ENCODE measurements at places on chromosomes 12 and 14.

- DNase-seq: no peak
Observed at GRCh38 chr12:123522164-123522563, 11.4 kb downstream of the RILPL1 start.

DNA sequence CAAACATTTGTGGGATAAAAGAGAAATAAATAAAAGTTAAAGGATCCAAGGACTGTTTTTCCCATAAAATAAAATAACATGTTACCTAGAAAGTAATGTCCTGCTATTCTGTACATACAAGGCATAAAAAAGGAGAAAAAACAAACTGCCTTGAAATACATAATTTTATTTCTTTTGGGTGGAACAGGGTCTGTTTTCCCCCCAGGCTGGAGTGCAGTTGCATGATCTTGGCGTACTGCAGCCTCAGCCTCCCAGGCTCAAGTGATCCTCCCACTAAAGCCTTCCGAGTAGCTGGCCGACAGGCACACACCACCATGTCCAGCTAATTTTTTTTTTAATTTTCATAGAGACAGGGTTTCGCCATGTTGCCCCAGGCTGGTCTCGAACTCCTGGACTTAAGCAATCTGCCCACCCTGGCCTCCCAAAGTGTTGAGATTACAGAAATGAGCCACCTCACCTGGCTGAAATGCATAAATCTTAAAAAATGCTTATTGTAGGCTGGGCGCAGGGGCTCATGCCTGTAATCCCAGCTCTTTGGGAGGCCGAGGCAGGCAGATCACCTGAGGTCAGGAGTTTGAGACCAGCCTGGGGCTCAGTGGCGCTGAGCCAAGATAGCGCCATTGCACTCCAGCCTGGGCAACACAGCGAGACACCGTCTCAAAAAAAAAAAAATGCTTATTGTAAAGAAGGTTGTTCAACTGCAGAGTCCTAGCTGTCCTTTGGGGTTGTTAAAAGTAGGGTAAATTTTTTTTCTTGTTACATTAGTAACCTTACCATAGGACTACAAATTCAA lies 4.1 kb upstream of the TUBA1C start:
- DNase-seq: no peak

DNA sequence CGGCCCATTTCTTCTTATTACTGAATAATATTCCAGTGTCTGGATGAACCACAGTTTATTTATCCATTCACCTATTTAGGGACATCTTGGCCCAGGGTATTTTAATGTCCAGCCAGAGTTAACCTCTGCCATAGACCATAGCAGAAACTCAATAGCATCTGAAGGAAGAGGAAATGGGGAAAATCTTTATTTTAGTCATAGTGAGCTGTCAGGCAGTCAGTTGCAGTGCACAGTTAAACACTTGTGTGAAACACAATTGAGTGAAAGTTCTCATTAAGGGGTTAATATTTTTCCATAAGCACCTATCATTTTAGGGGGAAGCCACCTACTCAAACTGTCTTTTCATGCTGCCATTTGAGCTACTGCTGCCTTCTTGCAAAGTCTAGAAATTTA lies 197.3 kb upstream of the PPFIA2 start:
- no peak for DNase-seq

- no peak for DNase-seq
Observed at GRCh38 chr14:58873228-58873953, 235.6 kb downstream of the DACT1 start.

DNA sequence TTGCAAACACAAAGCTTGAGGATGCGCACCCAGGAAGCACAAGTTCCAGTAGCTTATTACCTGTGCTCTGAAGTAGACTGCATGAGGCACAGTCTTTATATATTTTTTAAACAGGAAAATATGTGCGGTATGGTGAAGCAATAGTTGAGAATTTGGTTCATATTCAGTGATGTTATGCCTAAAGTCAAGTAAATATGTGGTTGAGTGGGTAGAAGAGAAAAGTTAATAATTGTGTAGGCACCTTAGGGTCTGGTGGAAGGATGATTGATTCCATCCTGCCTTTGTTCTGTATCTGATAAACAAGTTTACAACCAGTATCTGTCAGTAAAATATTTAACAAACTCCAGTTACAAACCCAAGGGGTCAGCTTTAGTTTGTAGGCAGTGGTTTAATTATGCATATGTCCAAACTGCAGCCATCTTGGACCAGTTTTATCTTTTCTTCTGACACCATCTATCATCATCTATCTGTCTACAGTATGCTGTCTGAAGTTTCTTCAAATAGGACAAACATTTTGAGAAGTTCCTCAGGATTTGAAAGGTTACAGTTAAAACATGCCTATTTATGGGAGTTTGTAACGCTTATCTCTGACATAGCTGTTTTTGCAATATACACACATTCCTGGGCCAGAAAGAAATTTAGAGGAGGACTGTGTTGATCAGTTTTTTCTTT lies 10.8 kb downstream of the SINHCAF start:
- DNase-seq: no peak

DNA sequence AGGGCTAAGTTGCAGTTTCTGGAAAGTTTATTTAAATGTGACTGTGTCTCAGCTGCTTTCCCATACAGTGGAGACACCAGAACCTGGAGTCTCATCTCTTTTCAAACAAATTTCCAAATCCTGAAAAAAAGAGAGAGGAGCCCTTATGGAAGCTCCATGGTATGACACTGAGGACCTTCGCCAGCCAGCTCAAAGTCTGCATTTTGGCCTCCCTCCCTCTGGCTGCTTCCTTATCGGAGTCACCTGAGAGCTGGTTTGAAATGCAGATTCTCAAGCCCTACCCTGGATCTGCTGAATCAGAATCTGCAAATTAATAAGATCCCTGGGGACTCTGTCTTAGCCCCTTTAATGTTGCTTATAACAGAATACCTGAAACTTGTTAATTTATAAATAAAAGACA lies 21.7 kb upstream of the JDP2 start:
- DNase-seq: no peak

GRCh38 chr12:106889326-106889725 lies 66.4 kb upstream of the TMEM263 start:
- no peak for DNase-seq
